ENCODE measurements at places on chromosomes 4 and X.

- DNase-seq: no peak
These were observed 68.8 kb downstream of the IL15 start for GRCh38 chr4:141705048-141705746.

DNA sequence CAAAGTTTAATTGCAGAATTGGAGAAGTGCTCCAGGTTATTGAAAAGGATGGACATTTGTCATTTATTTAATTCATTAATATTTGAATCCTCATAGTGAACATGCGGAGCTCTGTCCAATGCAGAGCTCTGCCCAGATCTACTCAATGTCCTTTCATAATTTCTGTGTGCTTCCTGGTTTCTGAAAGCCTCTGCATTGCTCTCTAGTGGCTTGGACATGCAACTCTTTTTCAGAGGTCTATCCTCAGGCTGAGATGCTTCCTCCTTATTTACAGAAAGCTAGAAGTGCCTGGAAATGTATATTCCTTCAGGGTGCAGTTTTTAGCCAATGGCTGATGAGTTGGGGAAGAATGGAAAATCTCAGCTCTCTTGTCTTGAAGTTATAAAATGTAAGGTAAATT lies 786.1 kb upstream of the AADAT start:
- no peak for DNase-seq

DNA sequence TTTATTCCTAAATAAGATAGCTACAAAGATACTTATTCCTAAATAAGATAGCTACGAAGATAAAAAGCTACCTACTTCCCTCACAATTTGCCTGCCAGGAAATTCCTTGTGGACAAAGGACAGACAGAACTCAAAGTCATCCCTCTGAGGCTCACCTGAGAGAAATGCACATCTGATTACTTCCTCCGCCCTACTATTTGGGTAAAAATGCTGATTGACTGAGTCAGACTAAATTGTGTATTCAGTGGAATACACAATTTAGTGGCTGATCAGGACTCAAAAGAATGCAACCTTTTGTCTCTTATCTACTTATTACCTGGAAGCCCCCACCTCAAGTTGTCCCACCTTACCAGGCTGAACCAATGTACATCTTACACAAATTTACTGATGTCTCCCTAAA lies 10.3 kb upstream of the MAGEB16 start:
- DNase-seq: no peak

DNA sequence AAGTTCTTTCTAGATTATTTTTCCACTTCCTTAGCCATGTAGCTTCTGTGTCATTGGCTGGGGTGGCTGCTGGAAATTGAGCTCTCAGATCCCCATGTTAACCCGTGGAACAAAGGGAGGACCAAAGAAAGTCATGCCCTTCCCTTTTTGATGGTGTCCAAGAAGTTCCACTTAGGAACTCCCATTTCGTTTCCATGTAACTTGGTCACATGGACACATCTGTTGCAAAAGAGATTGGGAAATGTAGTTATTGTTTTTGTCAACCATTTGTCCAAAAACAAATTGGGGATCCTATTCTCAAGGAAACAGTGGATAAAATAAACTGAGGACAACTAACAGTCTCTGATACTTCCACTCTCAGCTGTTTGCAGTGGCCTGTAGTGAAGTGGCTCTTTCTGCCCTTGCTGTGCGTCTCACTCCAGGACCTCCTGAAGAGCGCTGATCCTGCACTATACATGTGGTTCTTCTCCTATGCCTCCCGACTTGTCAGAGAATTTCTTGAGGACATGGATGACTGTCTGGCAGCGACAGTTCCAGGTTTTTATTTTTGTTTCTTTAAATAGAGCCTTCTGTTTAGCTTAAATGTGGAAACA lies 125.3 kb upstream of the LNX1 start:
- DNase-seq: no peak

- DNase-seq: no peak
These were observed 313.9 kb downstream of the CHIC1 start for GRCh38 chrX:73876911-73877310.

- no peak for DNase-seq
These were observed 6.6 kb downstream of the PF4V1 start for GRCh38 chr4:73859614-73860088.

- DNase-seq: no peak
These were observed 120.0 kb downstream of the ADGRL3 start for GRCh38 chr4:61320154-61320553.

DNA sequence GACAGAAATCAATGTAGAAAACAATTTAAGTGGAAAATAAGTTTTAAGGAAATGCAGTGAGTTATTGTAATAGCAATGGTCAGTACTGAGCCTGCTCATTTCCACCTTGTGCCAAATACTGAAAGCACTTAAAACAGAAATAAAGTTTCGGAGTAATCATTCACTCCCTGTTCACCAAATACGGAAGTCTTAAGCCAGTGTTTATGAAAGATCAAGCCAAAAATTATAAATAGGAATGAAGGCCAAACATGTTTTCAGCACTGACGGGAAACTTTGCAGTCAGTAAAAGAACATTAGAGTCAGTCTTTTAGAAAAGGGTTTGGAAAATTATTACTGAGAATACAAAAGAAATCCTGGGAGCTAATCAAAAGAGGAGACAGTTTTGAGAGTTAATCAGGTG lies 178.6 kb downstream of the DMD start:
- DNase-seq: no peak

DNA sequence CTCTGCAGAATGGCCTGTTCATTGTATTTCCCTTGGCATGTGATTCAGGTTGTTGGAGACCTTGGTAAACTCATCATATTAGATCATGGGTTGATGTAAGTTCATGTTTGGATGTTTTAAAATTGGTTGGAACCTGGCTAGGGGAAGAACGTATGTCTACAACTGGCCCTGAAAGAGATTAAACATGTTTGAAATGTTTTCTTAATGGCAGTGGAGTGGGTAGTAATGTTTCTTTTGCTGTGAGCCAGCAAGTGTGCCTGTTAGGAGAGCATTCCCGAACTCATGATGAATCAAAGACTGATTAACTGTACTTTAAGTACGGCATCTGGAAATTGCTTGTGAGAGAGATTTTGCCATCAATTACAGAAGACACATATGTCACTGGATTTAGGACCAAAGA lies 44.5 kb upstream of the SLC4A4 start:
- DNase-seq: no peak

- DNase-seq: no peak
These were observed 362.4 kb downstream of the PPP3CA start for GRCh38 chr4:100984901-100985300.

- DNase-seq: no peak
These were observed 34.7 kb downstream of the SLC25A5 start for GRCh38 chrX:119502727-119503483.

GRCh38 chr4:139919521-139919920 lies 234.5 kb downstream of the MAML3 start:
- DNase-seq: no peak

DNA sequence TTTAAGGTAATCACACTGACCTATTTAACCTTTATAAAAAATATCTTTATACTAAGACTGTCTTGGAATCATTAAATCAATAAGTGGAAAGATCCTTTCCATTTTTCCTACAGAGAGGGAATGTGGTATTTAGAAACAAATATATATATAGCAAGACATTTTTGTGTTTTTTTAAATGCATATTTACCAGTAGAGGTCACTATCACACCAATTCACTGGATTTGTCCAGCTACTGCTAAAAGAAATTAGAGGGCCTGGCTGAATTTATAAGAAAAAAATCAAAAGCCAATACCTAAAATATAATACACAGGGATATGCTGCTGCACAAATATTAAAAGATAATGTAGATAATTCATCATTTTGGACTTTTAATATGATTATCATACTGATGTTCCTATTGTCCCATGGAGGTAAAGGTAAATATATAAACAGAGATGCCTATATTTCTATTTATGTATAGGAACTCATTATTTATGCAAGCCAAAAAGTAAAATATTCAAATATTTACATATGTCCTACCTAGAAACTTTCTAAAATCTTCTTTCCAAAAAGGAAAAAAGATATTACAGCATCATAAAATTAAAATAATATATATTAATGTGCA lies 69.5 kb downstream of the PDE5A start:
- no peak for DNase-seq

DNA sequence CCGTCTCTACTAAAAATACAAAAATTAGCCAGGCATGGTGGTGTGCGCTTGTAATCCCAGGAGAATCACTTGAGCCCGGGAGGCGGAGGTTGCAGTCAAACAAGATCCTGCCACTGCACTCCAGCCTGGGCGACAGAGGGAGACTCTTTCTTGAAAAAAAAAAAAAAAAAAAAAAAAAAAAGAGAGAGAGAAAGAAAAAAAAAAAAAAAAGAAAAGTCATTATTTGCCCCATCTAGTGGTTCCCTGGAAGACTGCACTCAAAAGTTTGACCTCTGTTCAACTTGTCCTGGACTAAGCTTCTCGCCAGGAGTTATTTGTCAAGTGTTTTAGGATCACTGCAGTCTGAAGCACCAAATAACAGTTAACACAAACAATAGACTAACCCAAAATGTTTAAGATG lies 45.3 kb upstream of the KCTD8 start:
- no peak for DNase-seq

- no peak for DNase-seq
These were observed 106.8 kb downstream of the CLNK start for GRCh38 chr4:10577508-10578426.
